ENCODE measurements at places on chromosomes 3 and 15.

DNA sequence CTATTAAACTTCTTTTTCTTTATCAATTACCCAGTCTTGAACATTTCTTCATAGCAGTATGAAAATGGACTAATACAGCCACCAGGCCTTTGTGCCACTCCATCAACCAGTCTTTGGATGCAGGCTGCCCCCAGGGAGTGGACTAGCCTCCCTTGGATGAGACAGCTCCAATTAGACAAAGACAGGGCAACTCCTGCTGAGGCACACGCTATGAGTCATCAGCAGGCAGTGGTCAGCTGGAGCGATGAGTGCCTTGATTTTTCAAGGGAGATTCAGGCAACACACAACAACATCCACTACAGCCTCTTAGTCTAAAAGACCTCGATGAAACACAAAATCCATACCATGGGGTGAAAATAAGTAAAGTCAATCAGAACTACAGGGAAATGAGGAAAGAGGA lies 160.1 kb downstream of the ARRDC4 start:
- no peak for DNase-seq

- no peak for DNase-seq
Observed at GRCh38 chr3:142787719-142788118, 63.9 kb downstream of the TRPC1 start.

- DNase-seq = no peak
Observed at GRCh38 chr3:72246685-72247084, 461.7 kb upstream of the PROK2 start.

GRCh38 chr3:172260381-172260780 lies 187.9 kb downstream of the GHSR start:
- DNase-seq = no peak

GRCh38 chr15:77457905-77458265 lies 37.2 kb downstream of the HMG20A start:
- DNase-seq = no peak

GRCh38 chr3:105345156-105345555 lies 21.6 kb upstream of the ALCAM start:
- DNase-seq = no peak

DNA sequence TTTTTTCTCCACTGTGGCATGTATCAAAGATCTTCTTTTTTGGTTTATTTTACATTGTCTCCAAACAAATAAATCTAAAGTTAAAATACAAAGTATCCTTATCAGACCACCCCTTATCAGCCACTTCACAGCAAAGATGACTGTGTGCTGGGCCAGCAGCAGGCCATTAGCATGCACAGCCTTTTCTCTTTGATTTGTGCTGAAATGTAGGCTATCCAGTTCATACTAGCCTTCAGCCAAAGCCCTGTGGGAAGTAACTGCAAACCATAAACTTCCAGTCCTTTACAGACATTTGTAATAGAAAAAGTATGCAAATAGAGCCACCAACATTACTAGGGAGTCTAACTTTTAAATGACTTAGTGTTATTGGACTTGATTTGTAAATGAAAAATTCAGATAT lies 816.3 kb downstream of the FHIT start:
- no peak for DNase-seq

DNA sequence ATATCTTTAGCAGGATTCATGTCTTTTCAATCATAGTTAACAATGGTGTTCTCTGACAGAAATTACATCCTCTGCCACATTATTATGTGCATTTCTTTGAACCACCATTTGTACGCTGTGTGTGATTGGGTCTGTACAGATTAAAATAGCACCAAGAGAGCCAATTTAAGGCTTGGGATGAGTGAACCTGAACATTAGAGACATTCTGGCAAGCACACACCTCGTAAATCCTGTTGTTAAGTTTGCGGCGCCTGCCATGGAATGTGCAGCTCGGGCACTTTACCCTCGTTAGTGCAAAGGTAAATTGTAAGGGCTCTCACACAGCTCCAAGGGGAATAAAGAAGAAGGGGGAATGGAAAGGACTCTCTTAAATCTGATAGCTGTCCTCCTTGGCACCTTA lies 482.4 kb upstream of the DPPA4 start:
- no peak for DNase-seq

GRCh38 chr3:178491751-178492150 lies 44.5 kb upstream of the KCNMB2 start:
- no peak for DNase-seq

GRCh38 chr15:72235298-72235697 lies 4.3 kb upstream of the PKM start:
- DNase-seq = no peak

DNA sequence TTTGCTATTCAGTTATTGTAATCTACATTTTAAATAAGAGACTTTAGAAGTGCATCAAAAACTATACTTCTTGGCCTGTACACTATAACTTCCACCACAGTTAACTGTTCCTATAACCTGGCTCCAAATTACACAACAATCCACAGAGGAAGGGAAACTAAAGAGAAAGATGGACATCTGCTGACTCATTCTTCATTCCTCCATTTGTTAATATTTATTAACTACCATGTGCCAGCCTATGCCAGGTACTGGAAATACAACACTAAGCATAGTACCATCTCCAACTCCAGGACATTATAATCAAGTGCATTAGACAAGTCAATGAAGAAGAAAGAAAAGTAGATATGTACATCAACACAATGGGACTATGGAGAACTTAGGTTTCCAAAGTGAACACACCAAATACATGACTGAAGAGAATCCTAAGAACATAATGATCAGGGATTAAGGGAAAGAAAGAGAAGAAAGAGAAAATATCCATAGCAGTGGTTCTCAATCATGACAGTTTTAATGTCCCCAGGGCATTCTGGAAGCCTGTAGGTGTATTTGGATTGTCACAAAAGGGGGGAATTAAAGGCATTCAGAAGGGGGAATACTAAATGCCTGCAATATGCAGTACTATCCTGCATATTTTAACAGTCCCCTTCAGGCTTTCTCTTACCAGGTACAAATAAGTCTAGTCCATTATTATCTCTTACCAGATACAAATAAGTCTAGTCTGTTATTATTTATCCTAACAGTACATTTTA lies 8.9 kb downstream of the ICE2 start:
- DNase-seq = no peak

DNA sequence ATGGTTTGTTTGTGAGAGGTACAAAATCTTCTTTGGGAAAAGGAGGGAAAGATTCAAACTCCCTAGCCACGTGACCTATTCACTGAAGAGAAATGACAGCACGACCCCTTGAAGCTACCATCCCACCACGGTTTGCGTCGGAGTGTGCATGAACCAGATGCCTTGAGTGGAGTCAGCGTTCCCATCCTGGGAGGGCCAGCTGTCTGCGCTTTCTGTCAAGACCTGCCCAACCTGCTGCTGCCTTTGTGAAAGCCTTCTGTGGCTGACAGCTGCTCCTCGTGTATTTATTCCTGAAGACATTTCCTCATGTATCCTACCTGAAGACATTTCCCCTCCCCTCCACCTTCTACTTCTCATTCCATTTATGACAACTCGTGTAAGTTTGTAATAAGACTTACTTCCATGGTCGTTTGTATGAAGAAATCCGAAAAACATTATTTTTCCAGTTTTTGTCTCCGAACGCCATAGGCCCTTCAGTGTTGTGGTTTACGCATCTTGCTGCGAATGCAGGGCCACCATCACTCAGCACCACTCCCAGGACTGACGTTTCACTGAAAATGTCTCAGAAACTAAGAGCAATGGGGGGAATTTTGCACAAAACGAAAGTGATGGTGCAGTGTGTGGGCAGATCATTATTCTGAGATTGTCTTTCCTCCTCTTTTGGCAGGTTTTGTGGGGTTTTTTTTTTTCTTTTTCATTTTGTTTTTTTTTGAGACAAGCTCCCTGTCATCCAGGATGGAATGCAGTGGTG lies 18.9 kb downstream of the EBLN2 start:
- no peak for DNase-seq

GRCh38 chr15:48730506-48730905 lies 80.4 kb downstream of the CEP152 start:
- no peak for DNase-seq

DNA sequence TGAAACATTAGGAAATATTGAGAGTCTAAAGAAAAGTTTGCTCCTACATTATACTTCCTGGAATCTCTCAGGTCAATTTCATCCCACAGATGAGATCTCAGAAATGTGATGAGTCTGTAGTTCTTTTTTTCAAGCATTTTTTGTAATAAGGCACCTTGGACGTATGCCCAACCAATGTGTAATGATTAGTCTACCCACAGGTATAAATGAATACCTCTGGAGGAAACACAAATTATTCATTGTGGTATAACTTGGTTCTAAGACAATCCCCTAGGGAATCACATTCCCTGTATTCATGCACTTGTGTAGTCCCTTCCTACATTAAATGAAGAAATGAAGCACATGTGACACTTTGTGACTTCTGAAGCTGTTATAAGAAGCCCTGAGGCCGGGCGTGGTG lies 596.2 kb upstream of the UBE2E2 start:
- DNase-seq = no peak

- no peak for DNase-seq
Observed at GRCh38 chr3:114668099-114668498, 374.3 kb downstream of the TIGIT start.

DNA sequence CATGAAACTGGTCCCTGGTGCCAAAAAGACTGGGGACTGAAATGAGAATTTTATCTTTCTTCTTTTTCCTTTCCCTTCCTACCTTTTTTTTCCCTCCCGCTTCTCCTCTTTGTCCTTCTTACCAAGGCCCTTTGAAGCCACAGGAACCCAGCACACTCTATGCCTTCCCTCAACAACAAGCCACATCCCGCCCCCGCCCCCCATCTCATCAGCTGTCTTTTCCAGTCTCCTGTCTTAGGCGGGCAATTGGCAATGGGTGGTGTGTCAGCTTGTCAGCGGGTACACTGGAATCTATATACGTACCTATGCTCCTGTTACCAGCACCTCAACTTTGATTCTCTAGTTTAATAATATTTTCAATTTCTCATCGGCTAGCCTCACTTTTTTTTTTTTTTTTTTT lies 56.3 kb upstream of the CHD2 start:
- no peak for DNase-seq

GRCh38 chr3:79361748-79362378 lies 405.9 kb downstream of the ROBO1 start:
- no peak for DNase-seq

DNA sequence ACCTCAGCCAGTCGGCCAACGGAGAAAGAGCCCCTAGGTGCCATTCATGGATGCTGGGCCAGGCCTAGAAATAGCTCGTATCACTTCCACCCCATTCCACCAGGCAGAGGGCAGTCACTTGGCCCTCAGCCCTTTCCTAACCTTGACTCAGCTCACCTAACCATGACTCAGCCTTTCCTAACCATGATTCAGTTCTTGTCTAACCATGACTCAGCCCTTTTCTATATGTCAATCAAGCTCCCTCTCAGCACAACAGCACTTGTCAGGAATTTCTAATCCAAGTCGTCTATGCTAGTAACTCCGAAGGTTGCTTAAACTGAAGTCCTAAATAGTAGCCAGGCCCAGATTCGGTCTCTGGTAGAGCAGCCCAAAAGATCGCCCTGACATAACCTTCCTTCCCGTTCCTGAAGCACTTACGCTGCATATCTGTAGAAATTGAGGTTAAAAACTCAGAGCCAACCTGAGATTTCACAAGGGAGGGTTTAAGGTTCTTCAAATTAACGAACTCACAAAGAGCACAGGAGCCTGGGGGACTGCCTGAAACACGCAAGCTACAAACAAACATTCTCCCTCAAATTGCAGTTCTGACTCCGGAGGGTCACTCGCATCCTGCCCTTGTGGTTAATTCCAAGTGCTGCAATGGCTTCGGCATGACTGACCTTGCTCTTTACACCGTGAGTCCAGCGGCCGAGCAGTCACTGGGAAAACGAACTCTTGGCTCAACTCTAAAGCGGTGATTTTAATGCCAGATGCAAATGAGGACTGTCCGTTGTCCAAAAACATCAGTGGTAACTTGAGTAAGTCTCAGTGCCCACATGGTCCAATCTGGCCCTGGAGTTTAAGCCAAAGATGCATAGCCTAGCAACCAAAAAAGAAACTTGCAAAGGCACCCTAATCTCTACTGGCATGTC lies 99.9 kb downstream of the ADAMTS17 start:
- no peak for DNase-seq

DNA sequence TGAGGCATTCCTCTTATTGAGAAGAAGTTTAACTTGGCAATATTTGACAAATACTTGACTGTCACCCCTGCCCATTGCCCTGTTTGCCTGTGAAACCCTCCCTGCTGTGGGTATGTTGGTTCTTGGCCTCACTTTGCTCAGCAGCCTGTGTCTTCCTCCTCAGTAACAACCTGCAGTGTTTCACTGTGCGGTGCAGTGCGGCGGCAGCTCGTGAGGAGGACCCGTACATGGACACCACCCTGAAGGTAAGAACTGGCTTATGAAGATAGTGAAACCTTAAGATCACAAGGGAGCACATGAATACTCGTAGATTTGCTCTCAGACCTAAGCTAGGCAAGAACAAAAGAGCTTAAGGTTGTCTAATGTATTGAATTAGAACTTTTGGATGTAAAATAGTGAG lies 21.0 kb downstream of the HPS3 start:
- no peak for DNase-seq

GRCh38 chr3:8507496-8507895 lies 5.9 kb downstream of the LMCD1 start:
- no peak for DNase-seq

DNA sequence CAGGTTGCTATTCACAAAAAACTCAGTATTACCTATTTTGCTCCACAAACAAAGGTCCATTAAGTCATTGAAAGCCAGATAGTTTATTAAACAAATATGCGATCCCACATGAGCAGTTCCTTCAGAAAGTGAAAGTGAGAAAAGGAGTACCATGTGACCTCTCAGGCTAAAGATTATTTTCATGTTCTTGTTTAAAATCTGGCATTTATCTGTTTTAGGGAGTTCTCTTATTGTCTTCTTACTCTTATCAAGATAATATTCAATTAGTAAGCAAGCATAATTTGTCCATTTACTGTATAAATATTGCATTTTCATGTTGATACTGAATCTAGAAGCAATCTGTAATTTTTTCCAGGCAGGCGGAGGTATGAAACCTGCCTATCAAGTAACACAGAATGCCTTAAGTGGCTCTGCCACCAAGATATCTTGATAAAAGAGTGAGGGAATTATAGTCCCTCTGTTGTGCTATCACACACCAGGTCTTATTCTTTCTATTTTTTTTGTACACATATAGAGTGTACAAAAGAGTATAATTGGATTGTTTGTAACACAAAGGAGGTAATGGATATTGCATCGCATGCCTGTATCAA lies 20.1 kb upstream of the PLSCR5 start:
- no peak for DNase-seq

DNA sequence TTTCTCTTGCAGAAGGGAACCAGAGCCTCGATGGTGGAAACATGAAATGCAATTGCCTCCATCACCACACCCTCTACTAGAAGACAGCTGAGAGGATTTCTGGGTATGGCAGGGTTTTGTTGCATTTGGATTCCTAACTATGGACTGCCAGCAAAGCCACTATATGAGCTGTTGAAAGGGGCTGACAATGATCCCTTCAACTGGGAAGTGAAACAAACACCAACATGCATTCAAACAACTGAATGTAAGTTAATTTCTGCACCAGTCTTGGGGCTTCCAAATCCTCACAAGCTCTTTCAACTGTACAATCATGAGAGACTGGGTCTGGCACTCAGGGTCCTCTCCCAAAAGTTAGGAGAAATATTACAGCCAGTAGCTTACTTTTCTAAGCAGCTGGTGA lies 116.7 kb upstream of the PLCL2 start:
- no peak for DNase-seq

- DNase-seq = no peak
Observed at GRCh38 chr15:46854564-46854963, 862.7 kb upstream of the SEMA6D start.

- no peak for DNase-seq
Observed at GRCh38 chr3:27451842-27452241, 32.3 kb downstream of the SLC4A7 start.

GRCh38 chr3:134334231-134334900 lies 39.9 kb downstream of the AMOTL2 start:
- DNase-seq = no peak

All from CD4-positive, alpha-beta memory T cell (primary cell).